ENCODE measurements at places on chromosomes 1 and 21.

DNA sequence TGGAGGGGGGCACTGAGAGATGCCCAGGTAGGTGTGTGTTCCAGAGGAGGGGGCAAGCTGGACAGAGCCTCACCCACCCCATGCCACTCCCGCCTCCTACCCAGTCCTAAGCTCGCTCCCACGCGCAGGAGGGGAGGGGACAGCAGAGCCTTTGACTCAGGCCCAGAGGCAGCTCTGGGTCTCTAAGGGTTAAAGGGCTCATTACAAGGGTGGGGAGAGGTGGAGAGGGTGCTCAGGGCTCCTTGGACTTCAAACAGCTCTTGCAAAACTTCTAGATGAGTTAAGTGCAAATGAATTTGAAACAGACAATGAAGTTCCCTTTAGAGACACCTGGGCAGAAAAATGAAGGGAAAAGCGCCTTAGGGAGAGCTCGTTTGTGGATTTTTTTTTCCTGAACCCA is 104.2 kb upstream of the CASZ1 start:
- DNase-seq, result no peak

DNA sequence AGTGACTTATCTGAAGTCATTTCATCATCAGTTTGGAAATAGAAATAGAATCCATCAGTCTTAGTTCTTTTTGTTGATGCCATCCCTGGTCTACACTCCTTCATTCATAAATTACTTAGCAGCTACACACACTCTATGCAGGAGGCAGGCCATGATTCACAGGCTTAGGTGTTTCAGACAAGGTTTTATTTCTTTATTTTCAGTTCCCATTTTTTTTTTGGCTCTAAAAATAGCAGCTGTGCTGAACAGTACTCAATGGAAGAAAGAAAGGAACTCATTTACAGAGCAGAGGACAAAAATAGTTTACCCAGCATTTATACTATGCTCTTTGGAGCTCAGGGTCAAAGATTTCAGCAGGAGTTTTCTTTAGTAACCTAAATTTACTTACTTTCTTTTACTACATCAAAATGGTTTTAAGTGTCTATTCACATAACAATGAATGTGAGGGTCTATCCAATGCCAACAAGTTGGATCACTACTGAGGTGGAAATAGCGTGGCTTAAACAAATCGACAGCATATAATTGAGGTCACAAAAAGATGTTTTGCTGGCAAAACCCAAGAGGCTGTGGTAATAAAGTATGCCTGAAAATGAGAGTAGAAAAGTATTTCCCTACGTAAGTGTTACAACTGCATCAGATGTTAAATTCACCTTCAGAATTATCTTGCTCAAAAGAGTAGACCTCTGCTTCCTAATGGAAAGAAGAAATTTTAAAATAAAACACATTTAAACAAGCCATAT is 7.7 kb downstream of the KRTAP19-8 start:
- DNase-seq, result no peak

DNA sequence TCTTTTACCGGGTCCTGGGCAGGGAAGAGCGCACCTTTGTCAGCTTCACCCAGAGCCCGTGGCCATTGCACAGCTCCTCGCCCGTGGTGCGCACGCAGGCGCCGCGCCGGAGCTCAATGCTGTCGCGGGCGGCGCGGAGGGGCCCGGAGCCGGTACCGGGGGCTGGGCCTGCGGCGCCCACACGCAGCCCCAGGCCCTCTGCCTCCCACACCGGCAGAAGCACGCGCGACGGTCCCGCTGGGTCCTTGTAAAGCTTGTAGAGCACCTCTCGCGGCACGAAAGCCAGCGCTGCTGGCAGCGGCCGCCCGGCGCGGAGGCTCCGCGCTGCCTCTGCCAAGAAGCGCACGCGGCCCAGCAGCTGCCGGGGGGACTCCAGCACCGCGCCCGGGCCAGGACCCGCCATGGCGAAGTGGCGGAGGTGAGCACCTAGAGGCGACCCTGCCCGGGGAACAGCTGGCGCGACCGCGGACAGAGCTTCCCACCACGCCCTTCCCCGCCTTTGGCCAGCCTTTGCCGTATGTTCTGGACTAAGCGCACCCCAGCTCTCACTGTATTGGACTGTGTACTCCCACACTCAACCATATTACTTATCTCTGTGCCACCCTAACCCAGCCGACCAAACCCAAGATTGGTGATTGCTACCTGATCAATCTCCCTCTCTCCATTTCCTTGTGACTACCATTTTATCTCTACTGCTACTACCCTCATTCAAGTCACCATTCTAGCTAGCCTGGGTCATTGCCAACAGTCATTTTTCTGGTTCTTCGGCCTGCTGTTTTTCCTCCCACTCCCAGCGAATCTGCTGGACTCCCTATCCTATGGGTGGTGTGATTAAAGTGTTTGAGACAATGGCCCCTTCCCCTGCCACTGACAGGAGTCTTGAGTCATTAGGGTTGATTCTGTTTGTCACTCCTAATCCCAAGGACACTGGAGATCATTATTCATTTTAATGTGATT is at the start of gene HECTD3:
Gene HECTD3 (minus strand): TSS at position 470 of the 957 bp plus-strand sequence. CDS start 67 bp downstream, at position 403.
- DNase-seq, result peak; percentile 61

DNA sequence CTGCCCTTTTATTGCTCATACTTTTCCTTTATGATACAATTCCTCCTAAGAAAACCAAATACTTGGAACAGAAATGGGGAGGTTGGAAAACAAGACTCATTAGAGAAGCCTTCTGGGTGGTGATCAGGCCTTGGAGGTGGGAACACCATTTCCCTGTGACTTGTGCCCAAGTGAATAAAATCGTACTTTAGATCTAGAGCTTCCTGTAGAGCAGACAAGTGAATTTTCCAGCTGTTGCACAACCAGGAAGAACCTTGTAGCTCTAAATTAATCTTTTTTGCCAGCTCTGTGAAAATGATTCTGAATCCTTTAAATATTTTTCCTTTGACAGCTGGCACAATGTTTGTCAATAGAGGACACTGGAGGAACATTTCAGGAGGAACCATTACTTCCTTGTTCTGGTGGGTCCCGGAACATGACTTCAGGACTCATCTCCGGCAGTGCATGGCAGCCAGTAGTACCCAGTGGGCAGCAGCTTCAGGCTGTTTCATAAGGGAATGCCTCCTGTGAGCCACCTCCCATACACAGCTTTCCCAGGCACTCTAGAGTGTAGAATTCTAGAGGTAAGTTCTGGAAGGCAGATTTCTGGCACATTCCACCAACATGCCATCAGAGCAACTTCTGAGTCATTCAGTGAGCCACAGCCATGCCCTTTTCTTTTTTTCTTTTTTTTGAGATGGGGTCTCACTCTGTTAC is 5.5 kb upstream of the SNAPIN start:
- DNase-seq, result no peak

- DNase-seq, result no peak
These were observed 9.3 kb downstream of the SSU72 start for GRCh38 chr1:1565340-1565739.

GRCh38 chr21:14877581-14878228 is 187.1 kb downstream of the NRIP1 start:
- DNase-seq, result no peak

- no peak for DNase-seq
These were observed 115.5 kb downstream of the MIS18A start for GRCh38 chr21:32163386-32163785.

- peak; percentile 52 for DNase-seq
These were observed 48.0 kb downstream of the H3-3A start for GRCh38 chr1:226110249-226111097.

GRCh38 chr1:165895451-165895871 is 68.0 kb downstream of the UCK2 start:
- no peak for DNase-seq

GRCh38 chr1:40703316-40703715 is 11.8 kb downstream of the NFYC start:
- no peak for DNase-seq

DNA sequence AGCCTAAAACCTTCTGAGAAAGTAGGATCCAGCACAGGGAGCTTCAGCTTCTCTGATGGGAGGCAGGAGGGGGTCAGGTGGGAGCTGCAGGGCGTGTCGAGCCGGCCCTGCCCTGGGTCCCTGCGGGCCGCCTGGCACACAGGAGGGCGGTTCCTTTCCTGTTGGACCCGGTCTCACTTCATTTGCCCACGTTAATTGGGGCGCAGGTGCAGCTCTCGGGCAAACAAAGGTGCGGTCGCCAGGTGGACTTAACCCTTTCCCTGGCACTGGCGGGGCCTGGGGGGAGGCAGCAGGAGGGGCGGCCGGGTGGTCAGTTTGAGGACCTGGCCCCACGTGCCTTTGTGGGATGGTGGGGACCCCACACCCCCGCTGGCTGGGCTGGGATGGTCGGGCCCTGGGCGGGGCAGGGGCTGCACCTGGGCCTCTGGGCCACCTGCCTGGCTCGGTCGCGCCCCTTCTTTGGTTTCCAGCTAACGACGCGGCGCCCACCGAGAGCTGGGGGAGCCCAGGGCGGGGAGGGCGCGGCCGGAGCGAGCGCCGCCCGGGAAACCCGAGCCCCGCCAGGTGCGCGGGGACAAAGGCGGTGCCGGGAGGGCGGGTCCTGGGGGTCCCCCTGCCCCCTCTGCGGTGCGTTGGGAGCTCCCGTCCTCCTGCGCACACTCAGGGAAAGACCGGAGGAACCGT is 20.8 kb upstream of the C1orf159 start:
- no peak for DNase-seq

GRCh38 chr1:26538480-26539412 is 9.2 kb downstream of the RPS6KA1 start:
- DNase-seq, result peak; percentile 33

DNA sequence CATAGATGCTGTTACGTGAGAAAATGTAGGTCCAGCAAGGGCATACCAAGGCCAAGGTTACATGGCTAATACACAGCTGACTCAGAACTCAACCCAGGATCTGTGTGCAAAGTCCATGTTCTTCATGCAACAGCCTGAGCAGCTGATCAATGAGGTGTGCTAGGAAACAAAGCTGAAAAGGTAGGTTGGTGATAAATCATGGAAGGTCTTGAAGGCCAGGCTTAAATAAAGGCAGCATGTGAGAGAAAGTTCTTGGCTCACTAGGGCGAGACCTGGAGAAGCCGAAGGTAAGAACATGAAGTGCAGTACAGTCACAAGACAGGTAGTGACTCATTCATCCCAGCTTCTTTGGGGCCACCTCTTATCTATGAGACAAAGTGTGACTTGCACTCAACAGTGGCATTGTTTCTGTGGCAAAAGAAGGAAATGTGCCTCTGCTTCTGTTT is 33.4 kb downstream of the TLR5 start:
- DNase-seq, result no peak

- DNase-seq, result no peak
These were observed 28.2 kb upstream of the RGL1 start for GRCh38 chr1:183776731-183777130.

- no peak for DNase-seq
These were observed 39.1 kb downstream of the TYW3 start for GRCh38 chr1:74771913-74772515.

DNA sequence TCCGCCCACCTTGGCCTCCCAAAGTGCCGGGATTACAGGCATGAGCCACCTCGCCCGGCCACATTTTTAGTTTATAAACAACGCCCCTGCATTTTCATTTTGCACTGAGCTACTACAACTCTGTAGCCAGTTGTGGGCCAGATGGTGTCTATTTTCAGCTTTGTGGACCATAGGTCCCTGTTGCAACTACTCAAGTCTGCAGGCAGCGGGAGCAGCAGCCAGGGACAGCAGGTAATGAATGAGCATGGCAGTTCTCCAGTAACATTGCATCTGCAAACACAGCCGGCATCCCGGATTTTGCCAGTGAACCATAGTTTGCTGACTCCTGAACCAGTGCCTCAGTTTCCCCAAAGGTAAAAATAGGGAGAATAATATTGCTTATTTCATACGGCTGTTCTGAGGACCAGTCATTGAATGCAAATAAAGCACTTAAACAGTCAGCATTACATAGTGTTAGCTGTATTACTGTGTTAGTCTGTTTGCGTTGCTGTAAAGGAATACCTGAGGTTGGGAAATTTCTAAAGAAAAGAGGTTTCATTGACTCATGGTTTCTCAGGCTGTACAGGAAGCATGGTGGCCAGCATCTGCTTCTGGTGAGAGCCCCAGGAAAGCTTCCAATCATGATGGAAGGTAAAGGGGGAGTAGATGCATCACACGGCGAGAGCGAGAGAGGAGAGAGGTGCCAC is 65.5 kb upstream of the SLC45A1 start:
- no peak for DNase-seq

DNA sequence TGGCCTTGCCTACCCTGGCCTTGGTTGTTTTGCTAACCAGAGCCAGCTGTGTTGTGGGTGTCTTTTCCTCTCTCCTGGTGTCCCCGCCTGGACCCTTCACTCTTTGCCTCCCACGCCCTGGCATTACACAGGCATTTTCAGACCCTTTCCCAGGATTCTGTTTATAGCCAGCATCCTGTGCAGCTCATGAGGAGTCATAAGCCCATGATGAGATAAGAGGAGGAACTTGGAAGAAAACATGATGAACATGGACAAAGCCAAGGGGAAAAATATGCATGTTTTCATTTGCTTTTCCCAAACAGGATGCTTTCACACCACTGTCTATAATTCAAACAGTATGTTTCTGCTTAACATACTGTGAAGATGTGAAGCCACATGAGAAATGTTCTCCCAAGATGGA is 18.7 kb upstream of the WARS2 start:
- no peak for DNase-seq

- no peak for DNase-seq
These were observed 59.9 kb downstream of the TOR3A start for GRCh38 chr1:179141592-179142251.

GRCh38 chr1:208135354-208135753 is 108.8 kb downstream of the PLXNA2 start:
- no peak for DNase-seq

DNA sequence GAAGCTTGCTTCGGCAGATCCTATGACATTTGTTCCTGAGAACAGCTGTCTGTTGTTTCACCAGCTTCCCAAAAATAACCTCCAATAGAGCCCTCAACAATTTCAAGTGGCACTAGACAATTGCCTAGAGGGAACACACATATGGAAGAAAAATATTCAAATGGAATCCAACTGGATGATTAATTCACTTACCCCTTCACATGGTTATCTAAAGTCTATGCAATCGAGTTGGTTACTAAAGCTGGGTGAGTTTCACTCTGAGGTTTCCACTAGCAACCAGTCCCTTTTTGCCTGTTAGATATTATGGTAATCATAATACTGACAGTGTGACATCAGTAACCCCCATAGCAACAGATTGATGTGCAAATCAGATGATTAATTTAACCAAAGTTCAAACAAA is at the start of gene LEMD1:
Gene LEMD1 (minus strand): TSS at position 259 of the 400 bp plus-strand sequence. CDS start 1,520 bp downstream, outside the sequence.
- DNase-seq, result no peak

- DNase-seq, result no peak
These were observed 5.7 kb upstream of the TENT5B start for GRCh38 chr1:27018316-27018715.

DNA sequence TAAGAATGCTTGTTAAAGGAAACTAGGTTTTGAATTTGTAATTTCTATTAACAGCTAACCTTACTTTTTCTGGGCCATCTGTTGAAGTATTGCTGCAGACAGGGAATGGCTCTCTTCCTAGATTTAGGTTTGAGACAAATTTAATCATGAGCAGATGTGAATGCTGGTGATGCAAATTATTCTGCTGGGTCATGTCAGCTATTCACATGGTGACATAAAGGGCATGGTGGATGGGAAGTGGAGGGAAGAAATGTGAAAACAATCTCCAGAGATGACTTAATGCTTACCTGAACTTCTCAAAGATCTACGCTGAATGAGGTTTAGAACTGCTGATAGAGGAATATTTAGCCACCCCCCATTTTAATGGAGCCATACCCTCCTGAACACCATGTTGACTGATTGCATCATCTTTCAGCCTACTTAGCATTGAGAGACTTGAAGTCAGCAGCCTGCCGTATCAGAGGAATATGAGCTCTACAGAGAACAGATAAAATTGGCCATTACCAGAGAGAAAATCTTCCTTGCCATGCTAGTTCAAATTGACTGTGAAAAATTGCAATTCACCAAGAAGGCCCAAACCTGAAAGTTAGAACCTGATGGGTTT is 138.8 kb downstream of the HHAT start:
- DNase-seq, result no peak
